OCI-M1 (cell line): ENCODE measurements at places on chromosomes 6 and 20.

- DNase-seq, result peak; percentile 77
These were observed 43.2 kb downstream of the COL21A1 start for GRCh38 chr6:56204134-56204533.

DNA sequence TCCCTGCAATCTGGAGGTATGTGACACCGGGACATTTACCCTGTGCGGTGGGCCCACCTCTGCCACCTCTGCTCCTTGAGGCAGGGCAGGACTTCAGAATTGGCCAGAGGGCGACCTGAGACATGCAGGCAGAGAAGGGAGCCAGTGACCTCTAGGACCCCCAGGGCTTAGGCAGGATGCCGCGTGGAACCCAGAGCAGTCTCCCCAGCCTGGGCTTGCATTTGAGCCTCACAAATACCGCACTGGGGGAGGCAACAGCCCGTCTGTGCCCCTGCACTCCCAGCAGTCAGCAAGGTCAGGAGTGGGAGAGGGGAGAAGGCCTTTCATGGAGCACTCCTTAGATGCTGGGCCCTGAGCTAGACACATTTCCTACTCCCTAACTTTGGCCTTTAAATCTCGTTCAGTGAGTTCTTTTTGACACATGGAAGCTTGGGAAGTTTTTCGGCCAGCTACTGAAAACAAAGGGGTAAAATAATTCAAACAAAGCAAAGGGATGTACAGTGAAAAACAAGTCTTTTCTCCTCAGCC lies 41.7 kb downstream of the C20orf203 start:
- DNase-seq, result peak; percentile 51

GRCh38 chr6:139490482-139490881 lies 116.0 kb upstream of the CITED2 start:
- DNase-seq, result peak; percentile 97

- DNase-seq, result no peak
These were observed at the start of gene SLC35F1 for GRCh38 chr6:117906958-117907600. TSS of gene SLC35F1 (plus strand) at chr6:117907264.

GRCh38 chr20:11676630-11677287 lies 240.9 kb upstream of the BTBD3 start:
- peak; percentile 61 for DNase-seq

DNA sequence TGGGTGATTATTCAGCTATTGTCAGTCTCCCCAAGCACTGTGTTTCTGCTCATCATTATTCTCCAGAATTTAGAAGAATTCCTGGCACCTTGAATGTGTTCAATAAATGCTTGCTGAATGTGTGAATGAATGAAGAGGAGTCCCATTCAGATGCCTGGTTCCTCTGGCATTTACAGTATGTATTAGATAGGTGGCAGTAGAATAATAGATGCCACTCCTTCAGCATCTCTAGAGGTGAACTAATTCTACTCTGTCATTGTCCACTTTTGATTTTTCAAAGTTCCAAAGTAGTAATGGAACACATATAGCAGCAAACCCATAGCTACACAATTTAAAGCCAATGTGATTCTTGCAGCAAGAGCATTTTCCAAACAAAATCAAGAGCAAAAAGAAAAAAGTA lies 118.9 kb upstream of the CEP162 start:
- DNase-seq, result no peak

DNA sequence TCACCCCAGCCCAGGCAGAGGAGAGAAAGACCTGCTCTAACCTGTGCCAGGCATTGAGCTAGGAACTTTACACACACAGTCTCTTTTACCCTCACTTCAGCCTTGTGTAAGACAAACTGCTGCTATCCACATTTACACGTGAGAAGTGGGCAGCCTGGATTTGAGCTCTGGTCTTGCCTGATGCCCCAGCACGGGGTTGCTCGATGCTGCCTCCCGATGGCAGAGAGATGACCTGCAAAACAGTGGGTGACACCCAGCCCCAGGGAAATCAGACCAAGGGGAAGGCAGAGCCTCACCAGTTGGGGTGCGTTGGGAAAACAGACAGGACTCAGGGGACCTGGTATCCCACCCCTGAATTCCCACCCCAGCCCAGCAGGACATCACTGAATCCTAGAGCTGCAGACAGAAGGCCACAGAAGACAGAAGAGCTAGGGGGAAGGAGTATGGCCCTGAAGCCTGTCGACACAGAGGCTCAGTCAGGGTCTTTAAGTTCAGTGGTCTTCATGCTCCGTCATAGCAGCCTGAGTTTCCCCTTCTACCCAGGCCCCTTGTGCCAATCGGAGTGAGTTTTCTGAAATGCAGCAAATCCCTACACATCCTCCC lies 990 bp downstream of the BPI start:
- DNase-seq, result peak; percentile 72

- no peak for DNase-seq
These were observed 417.4 kb downstream of the TBC1D32 start for GRCh38 chr6:120916844-120917243.

GRCh38 chr20:48294196-48294595 lies 508.9 kb upstream of the SULF2 start:
- no peak for DNase-seq

GRCh38 chr6:43509142-43509983 lies 783 bp downstream of the LRRC73 start:
- no peak for DNase-seq

GRCh38 chr6:1850840-1851157 lies 241.1 kb downstream of the FOXC1 start:
- DNase-seq, result no peak

DNA sequence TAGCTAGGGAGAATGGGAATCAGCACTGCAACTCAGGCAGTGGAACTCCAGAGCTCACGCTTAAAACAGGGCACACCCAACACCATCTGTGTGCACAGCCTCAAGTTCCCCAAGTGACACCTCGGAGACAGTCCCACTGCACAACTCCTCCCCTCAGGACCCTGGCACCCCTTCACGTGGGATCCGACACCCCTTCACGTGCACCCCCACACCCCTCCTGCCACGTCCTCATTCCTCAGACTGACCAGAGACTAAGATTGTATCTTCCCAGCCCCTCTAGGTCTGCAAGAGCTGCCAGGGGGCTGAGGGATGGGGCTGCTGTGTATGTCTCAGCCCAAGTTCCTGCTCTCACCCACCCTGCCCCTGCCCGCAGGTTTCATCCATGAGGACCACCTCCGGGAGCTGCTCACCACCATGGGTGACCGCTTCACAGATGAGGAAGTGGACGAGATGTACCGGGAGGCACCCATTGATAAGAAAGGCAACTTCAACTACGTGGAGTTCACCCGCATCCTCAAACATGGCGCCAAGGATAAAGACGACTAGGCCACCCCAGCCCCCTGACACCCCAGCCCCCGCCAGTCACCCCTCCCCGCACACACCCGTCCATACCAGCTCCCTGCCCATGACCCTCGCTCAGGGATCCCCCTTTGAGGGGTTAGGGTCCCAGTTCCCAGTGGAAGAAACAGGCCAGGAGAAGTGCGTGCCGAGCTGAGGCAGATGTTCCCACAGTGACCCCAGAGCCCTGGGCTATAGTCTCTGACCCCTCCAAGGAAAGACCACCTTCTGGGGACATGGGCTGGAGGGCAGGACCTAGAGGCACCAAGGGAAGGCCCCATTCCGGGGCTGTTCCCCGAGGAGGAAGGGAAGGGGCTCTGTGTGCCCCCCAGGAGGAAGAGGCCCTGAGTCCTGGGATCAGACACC lies 7.6 kb downstream of the MYL9 start:
- peak; percentile 25 for DNase-seq

DNA sequence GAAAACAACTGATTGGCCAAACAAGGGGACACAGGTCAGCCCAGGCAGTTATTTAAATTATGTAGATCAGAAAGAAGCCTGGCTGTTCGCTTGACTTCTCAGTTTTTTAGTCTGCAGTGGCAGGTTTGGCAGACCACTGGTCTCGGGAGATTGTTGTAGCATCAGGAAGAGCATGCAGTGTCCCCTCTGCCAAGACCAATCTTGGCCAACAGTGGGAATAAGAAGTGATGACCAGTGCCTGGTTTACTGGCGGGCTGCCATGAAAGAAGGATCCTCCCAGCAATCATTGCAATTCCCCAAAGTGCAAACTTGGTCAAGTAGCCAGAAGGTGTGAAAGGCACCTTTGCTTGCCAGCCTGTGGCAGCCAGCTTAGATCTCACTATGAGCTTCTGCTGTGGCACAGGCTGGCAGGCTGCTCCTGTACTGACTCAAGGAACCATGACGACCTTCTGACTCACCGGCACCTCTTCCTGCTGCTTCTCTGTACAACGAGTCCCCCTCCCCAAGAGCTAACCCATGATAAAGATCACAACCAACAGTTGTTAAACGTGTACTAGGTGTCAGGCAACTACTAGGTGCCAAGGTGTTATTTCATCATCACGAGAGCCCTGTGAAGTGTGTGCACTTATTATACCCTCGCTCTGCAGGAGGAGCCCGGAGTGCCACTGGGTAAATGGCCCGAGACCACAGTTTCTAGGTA lies 76.8 kb upstream of the DUSP22 start:
- DNase-seq, result no peak

GRCh38 chr6:67897998-67898607 lies 737.0 kb upstream of the ADGRB3 start:
- DNase-seq, result peak; percentile 72

DNA sequence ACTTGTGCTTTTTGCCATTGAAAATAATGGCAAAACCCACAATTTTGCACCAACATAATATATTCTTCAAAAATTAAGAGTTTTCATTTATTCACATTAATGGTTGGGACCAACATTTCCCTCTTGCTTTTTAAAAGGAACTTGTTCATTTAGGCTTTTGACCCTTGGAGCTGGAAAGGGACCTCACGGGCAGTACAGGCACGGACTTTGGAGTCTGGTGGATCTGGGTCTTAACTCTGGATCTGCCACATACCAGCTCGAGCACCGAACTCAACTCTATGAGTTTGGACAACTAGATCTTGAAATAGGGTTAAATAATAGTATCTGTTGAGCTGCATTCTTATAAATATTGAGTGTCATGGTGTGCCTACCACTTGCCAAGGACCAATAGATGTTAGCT lies 37.2 kb downstream of the AFDN start:
- DNase-seq, result no peak

- DNase-seq, result no peak
These were observed 9.2 kb upstream of the DSP start for GRCh38 chr6:7532232-7532631.

GRCh38 chr6:109853426-109853825 lies 124.7 kb upstream of the GPR6 start:
- DNase-seq, result no peak

DNA sequence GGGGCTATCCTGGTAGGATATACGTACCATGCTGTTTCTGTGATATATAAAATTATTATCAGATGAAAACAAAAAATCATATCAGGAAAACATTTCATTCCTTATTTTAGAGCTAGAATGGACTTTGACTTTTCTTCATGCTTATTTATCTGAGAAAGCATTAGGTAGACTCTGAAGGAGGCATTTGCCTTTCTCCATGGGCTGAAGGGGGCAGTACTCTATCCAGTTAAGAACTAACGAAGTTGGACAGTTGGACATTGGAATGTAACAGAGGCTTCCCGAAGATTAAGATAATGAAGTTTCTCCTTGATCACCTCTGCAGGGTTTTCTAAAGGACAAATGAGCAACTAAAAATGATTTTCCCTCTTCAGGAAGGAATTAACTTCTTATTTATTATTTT lies 233.9 kb downstream of the SAMD5 start:
- no peak for DNase-seq

GRCh38 chr6:130872250-130873095 lies 45.3 kb downstream of the SMLR1 start:
- peak; percentile 82 for DNase-seq

DNA sequence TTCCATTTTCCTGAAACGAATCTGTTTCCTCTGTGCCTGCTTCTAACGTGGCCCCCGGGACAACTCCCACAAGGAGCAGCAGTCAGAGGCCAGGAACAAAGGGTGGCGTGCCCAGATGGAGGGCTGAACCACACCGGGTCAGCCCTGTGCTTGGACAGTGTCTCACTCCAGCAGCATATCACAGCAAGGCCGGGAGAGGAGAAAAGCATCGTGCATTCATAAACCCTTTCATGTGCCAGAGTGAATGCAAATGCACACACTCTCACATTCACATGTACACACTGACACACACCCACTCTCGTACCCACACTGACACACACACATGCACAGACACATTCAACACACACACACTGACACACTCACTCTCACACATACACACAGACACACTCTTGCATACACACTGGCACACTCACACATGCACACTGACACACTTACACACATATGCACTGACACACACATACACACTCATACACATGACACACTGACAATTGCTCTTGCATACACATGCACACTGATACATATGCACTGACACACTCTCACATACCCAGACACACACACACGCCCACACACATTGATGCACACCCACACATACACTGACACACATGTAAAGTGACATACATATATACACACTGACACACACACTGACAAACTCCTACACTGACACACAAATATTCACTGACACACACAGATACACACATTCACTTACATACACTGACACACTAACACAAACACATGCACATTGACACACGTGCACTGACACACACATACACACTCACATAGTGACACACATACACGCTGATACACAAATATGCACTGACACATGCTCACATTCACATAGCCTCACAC lies 237.0 kb downstream of the LRFN2 start:
- no peak for DNase-seq

DNA sequence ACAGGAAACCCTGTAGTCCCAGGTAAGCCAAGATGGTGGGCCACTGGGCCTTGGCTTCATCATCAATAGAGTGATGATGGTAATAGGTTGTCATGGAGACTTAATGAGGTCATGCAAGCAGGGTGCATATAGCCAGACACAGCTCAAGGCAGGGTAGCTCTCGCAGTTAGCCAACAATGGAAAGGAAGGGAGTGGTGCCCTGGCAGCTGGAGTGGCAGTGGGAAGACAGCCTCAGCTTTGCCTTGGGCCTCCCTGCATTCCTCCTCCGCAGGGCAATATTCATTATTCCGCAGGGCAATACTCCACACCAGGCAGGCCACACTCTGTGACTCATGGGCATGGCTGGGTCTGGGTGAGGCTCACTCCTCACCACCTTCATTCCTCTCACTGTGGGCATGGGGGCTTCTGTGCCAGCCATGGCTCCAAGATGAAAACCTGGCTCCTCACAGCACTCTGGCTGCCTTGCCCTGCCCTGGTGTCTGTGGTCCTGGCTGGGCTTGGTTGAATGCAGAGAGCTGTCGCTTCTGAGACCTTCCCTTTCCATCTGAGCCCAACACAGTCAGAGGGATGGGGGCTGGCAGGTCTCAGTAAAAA lies 163.1 kb upstream of the PMEPA1 start:
- no peak for DNase-seq

GRCh38 chr6:36510365-36510764 lies 36.9 kb downstream of the STK38 start:
- DNase-seq, result no peak

GRCh38 chr6:97732045-97732444 lies 449.0 kb upstream of the MMS22L start:
- no peak for DNase-seq

GRCh38 chr6:160069050-160069454 lies 52.6 kb upstream of the SLC22A1 start:
- no peak for DNase-seq
